ENCODE measurements at places on chromosomes 16 and 17.

GRCh38 chr17:19533718-19534561, at the start of gene SLC47A1:
SLC47A1 (plus strand) TSS chr17:19533854; CDS start chr17:19533940, 86 bp downstream.
- DNase-seq, result no peak

DNA sequence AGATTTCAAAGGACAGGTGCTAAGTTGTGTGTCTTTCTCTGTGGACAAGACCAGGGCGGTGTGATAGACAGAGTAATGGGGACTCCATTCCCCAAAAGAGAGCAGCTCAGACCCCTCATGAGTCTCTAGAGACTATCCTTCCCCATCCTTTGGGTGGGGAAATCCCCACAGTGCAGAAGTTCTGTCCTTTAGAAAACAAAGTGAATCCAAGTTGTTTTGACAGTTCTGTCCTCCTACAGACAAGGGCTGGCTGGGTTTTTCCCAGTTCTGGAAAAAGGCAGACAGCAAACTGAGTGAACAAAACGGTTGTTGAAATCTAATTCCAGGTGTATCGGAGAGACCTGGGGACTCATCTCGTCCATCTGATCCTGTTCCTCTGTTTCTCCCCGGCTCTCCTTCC, 11.0 kb upstream of the HAS3 start:
- no peak for DNase-seq

DNA sequence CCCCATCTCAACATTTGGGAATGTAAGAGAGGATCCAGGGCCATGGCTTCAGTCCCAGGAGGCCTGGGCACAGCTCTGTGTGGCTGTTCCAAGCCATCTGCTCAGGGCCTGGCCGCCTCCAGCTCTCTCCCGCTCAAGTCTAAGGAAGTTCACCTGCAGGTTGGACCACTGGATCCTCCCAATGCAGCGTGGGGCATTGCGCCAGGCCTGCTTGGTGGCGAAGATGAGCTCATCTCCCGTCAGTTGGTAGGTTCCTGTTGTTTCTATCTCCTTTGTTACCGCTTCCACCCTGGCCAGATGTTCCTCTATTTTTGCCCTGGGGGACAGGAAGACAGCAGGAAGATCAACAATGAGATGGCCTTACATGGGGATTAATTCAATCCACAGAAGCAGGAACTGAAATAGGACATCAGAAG, 17.5 kb downstream of the NOS2 start:
- no peak for DNase-seq

DNA sequence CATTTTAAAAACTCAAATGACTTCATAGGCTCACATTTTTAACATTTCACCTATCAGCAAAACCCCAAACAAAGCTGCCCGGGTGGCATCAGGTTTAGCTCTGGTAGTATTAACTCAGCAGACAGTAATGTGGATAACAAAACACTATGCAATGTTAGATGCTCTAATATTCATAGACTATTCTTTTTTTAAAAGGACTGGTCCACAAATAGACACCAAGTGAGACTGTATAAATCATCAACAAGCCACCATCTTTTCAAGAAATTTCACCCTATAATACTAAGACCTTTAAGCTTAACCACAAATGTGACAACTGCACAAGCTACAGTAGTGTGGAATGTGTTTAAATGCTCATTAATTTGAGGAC, 20.2 kb downstream of the SNN start:
- no peak for DNase-seq

- peak; percentile 80 for DNase-seq
These were observed 11.3 kb downstream of the OSBPL7 start for GRCh38 chr17:47810200-47810821.

- DNase-seq, result no peak
These were observed 52.7 kb upstream of the AKAP1 start for GRCh38 chr17:57032343-57032742.

DNA sequence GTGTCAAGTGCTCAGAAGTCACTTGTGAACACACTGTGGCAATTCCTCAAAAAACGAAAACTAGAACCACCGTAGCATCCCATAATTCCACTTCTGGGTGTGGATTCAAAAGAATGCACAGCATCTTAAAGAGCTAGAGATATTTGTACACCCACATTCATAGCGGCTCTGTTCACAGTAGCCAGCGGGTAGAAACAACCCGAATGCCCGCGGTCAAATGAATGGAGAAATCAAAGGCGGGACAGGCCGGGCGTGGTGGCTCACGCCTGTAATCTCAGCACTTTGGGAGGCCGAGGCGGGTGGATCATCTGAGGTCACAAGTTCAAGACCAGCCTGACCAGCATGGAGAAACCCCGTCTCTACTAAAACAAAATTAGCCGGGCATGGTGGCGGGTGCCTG, 337.5 kb downstream of the SEC14L1 start:
- DNase-seq, result no peak

GRCh38 chr16:50079397-50080140, 13.8 kb downstream of the HEATR3 start:
- no peak for DNase-seq

DNA sequence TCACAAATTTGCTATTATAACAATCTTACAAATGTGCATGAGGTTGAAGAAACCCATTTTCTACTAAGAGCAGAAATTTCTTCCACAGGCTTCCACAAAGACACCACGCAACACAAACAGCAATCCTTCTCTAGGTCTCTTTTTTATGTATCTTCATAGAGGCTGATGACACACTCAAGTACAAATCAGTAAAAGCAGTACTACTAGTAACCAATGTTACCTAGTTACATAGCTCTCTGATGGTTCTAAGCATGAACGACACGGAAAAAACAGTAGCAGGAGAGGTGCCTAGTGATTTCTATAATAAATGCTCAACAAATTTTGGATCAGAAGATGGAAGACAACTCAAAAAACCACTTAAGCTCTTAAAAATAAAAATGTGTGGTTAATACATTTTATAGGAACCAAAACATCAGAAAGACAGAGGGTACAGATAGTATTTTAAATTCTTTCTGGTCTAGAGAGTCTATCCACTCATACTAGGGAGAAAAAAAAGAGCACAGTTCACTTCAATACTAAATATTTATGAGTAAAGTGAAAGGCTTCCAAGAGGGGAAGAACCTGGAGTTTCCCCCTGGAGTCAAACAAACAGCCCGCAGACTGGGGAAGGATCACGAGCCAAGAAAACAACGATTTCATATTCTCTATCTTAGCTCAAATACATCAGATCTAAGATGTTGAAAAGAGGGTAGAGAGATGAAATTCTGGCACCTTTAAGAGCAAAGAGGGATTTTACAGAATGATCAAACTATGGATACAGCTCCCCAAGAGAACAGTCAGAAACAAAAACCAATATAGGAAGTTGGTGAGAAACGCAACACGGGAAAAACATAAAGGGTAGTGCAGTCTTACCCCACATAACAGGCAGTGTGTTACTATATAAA, 40.2 kb downstream of the SMG6 start:
- DNase-seq, result no peak

DNA sequence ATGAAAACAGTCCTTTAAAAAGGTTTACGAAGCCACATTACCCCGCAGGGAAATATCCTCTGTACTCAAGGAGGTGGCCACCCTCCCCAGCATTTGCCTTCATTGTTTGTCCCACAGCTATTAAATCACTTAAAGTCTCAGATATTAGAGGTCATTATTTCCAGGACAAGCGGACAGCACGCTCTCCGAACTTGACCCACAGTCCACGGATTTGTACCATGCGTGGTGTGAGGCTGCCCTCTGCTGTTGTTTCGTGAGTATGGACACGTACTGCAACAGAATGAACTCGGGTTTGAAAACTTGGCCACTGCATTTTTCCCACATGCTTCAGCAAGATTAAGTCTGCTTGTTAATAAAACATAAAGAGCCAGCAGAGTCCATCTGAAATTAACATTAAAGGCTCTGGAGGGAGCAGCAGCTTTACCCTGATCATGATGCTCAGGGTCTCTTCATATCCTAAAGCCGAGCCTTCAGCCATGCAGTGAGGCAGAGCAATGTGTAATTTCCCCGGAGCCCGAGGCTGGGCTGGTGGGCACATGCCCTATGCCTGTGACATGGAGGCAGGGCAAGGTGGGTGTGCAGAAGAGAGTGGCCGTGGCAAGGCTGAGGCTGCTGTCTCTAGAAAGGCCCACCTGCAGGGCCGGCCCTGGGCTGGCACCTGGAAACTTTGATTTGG, 19.7 kb downstream of the MEAK7 start:
- no peak for DNase-seq

GRCh38 chr17:21495281-21495680, 119.1 kb downstream of the KCNJ12 start:
- no peak for DNase-seq

DNA sequence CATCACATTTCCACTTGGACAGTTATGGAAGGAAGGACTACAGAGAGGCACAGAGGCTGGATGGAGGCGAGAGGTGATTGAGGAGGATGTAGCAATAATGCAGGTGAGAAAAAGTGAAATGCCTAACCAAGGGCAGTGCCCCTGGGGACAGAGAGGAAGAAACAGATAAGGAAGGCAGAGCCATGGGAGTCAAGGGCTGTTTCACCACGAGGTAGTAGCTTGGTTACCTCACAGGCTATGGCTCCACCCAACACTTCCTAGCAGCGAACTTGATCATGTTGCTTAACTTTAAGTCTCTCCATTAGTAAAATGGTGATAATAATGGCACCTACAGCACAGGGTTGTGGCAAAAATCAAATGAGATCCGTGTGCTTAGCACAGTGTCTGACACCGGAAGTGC, 83.9 kb downstream of the YPEL2 start:
- no peak for DNase-seq

GRCh38 chr16:65537336-65537735, 415.5 kb upstream of the CDH11 start:
- no peak for DNase-seq

DNA sequence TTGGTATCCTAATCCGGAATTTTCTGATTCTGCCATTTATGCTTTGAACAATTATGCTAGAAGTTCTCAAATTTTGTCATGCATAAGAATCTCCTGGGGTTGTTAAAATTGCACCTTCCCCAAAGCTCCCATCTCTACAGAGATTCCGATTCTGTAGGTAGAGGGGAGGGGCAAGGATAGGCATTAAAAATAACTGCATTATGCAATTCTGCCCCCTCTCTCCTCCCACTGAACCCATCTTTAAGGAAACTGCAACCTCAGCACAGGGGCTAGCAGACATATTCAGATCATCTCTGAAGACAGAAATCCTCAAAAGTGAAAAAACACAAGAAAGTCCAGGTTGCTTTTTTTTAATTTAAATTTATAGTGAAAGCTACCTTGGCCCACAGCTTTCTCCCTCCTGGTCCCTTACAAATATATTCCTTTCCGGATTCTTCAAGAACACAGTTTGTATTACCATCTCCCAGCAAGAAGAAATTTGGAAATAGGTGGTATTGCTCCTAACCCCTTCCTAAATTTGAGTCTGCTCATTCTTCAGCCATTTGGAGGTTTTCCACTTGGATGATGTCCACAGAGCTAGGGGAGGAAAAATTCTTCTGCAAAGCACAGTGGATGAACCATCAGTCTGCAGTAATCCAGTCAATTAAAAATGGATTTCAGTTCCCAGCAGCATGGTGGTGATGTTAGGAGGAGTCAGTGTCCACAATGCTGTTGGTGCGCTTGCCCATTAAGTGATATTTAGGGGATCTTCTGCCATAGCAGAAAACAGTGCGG, 67.7 kb downstream of the RBFOX1 start:
- no peak for DNase-seq

GRCh38 chr16:8928467-8928957, 35.2 kb downstream of the USP7 start:
- DNase-seq, result no peak

DNA sequence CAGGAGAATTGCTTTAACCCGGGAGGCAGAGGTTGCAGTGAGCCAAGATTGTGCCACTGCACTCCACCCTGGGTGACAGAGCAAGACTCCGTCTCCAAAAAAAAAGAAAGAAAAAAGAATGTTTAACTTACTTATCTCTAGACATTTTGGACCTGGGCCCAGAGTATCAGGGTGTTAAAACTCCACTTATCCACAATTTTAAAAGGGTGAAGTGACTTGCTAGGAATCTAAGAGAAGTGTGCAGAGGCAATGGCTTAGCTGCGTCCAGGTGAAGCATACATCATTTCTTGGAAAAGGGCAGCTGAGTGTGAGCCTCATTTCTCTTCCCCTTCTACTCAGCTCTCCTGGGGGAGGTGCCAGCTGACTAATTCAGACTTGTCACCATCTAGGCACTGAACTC, 25.1 kb downstream of the ALDH3A2 start:
- DNase-seq, result no peak
